ENCODE measurements at places on chromosomes 7 and 10.
A peak's percentile ranks its signal among the peaks of the same experiment; 100 is the strongest.

DNA sequence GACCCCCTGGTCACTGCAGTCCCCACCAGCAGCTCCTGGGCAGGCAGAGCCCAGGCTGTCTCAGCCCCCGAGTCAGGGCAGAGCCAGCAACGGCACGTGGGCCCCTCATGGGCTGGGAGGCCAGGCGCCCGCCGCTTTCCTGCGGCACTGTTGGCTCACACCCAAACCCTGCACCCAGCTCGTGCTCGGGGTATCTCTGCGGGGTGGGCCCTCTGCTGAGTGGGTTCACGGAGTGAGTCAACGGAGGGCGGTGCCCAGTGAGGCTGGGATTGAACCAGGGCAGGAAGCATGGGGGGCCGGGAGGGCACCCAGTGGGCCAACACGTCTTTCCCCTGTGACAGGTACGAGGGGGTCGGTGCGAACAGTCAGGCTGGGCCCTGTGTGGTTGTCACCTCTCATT lies 28.9 kb downstream of the ADAP1 start:
- DNase-seq, result no peak

GRCh38 chr10:35464825-35465456 lies 128.6 kb downstream of the CCNY start:
- no peak for DNase-seq

GRCh38 chr7:68176974-68177373 lies 1180.3 kb downstream of the TYW1 start:
- DNase-seq, result no peak

DNA sequence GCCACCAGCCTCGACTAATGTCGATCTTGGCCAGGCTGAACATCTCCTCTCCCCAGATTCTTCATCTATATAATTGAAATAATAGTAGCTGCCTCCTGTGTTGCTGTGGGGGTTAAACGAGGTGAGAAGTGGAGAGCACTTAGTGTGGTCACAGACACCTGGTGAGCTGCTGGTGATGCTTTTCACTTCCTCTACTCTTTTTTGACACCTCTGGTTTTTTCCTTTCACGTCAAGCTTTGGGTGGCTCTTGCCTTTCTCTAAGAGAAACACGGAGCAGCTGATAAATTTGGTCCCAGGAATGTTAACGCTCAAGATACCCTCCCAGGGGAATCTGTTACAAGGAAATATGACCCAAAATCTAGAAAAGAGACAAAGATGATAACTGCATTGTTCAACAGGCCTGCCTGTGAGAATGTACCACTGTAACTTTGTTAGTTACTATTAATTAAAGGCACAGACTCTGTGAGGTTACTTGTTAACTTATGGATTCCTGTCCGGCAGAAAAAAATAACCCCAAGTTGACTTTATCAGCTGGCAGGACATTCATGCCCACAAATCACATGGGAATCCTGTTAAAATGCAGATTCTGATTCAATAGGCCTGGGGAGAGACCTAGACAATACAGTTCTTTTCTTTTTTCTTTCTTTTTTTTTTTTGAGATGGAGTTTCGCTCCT lies 9.5 kb upstream of the NPFFR1 start:
- no peak for DNase-seq

- DNase-seq, result no peak
These were observed 10.1 kb downstream of the ADD3 start for GRCh38 chr10:110017907-110018306.

- no peak for DNase-seq
These were observed 76.9 kb downstream of the INSIG1 start for GRCh38 chr7:155374276-155375252.

- no peak for DNase-seq
These were observed 7.4 kb upstream of the FAS start for GRCh38 chr10:88983206-88983605.

GRCh38 chr7:33873518-33873917 lies 31.8 kb upstream of the BMPER start:
- DNase-seq, result peak; percentile 24

- DNase-seq, result no peak
These were observed 155.8 kb upstream of the GLI3 start for GRCh38 chr7:42392826-42393225.

GRCh38 chr10:37687581-37687980 lies 169.8 kb downstream of the ZNF248 start:
- DNase-seq, result peak; percentile 78

DNA sequence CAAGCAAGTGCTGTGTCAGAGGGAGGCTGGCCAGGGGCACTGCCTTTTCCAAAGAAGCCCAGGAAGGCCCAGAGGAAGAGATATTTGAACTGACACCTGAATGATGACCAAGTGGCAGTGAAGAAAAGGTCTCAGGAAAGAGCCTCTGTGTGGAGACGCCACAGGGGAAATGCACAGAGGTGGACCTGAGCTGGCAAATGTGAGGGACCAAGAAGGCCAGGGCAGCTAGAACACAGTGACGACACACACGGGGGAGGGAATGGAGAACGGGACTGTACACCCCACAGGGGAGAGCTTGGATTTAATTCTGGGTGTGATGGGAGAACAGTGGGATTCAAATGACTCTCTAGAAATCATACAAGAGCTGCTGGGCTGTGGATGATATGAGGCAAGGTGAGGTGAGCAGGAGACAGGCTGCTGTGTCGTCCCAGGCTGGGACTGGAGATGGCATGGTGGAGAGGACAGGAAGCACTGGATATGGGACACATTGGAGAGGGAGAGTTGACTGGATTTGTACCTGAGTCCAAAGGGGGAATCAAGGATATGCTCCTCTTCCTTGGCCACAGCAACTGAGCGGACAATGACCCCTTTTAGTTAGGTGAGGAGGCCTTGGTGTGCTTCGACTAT lies 84.2 kb upstream of the DDC start:
- no peak for DNase-seq

DNA sequence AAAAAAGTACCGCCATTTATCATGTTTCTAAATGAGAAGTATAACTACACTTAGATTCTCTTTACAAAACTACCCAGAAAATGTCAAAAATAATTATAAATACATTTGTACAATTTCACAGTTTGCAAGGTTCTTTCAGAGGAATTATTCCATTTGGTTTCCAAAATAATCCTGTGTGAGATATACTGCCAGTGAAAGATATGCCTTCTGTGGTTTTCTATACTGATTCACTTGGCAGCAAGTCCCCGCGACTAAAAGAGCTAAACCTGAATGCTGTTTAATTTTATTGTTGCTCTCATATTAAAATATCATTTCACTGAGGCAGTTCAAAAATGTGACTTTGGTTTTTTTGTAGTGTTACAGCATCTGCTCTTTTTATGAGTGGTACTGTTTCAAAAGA lies 364.9 kb upstream of the PLXDC2 start:
- no peak for DNase-seq

- peak; percentile 96 for DNase-seq
These were observed at the start of gene AP1S1 for GRCh38 chr7:101153969-101154692. AP1S1 (plus strand) TSS chr7:101154476; CDS start chr7:101154515, 39 bp downstream.

- DNase-seq, result no peak
These were observed 114.7 kb downstream of the EBF3 start for GRCh38 chr10:129849452-129849750.

DNA sequence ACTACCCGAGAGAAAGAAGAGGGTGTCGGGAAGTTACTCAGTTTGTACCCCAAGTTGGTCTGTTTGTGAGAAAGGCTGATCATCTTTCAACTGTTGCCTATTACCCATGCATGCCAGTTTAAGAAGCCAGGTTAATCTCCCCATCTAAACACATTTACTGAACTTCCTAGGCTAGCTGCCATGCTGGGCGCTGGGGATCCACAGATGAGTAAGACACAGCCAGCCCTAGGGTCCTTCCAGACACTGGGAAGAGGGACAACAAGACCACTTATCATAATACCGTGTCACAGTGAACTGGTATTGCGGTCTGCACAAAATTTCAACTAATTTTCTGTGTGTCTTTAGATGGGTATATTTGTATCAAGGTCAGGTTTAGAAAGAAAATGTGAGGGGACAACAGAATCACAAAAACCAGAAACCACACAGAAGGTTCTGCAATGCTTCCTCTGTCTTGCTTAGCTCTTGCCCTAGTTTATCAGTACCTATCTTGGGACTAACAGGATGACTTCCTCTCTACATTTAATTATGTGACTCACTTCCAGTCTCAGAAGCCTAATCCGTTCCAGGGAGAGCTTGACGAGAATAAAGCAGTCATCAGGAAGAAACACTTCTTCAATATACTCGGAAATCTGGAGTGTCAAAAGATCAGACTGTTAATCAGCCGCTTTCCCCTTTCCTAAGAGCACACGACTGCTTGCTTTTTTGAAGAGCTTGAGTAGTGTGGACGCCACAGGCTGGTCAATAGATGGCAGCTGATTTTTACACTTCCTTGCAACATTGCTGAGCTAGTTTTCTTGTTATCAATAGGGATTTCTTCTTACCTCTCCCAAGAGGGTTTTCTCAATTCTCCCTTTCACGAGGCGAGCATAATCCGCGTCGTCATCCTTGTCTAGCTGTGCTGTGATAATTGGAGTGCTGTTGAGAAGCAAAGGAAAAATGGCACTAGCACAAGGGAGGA lies 45.7 kb downstream of the POLR3A start:
- no peak for DNase-seq

- DNase-seq, result no peak
These were observed 132.2 kb downstream of the BBS9 start for GRCh38 chr7:33261585-33261984.

DNA sequence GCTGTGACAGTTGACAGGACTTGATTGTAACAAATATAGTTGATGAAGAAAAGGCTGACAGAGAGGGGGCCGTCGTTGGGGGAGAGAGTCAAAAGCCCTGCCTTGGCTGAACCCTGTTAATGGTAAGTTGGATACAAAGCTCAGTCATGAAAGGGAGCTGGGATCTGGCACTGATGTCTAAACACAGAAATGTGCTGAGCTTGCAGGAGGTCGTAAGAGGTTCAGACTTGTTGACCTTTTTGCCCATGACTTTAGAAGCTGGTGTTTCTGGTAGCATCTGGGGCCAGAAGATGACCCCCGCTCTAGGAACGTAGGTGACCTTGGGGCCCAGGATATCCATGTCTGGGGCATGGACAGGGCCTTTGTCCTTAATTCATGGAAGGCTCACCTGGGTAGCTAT lies 294.7 kb downstream of the TCF7L2 start:
- no peak for DNase-seq

DNA sequence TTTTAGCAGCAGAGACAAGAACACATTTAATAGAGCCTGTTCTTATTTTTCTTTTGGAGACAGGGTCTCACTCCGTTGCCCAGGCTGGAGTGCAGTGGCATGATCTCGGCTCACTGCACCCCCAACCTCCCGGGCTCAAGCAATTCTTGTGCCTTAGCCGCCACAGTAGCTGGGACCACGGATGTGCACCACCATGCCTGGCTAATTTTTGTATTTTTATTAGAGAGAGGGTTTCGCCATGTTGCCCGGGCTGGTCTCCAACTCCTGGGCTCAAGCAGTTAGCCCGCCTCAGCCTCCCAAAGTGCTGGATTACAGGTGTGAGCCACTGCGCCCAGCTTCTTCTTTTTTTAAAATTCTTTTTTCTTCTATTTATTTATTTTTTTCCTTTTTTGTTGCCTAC lies 23.3 kb downstream of the GALNT17 start:
- no peak for DNase-seq

DNA sequence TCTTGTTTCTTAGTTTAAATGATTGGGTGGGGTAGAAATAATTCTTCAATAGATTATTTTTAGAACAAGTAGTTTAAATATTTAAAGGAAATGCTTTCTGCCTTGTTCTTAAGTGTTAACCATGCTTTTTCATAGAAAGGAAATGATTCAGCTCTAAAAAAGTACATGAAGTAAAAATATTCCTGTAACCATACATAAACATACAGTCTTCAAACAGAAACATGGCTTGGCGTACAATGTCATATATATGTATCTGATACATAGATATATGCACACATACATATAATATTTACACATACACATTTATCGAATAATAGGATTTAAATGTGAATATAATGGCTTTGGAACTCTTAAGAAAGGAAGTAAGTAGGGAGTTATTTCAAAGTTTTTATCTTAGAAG lies 84.4 kb downstream of the RUNDC3B start:
- DNase-seq, result no peak

GRCh38 chr10:5987747-5988146 lies 10.4 kb upstream of the IL15RA start:
- DNase-seq, result peak; percentile 91

DNA sequence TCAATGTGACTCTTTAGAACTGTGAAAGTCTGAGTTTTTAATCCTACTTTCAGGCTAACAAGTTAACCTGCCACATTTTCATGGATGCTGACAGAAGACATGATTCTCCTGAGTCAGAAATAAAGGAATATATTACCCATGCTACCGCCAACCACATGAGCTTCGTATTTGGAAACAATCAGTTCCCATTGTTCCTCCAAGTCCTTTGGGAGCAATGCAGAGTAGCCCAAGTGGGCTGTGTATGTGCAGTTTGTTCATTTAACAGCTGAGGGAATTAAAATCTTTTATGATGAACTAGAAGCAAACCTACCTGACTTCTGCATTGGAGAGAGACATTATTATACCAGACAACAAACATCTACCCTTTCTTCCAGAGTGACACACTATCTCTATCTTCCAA lies 169.3 kb upstream of the BET1 start:
- no peak for DNase-seq

DNA sequence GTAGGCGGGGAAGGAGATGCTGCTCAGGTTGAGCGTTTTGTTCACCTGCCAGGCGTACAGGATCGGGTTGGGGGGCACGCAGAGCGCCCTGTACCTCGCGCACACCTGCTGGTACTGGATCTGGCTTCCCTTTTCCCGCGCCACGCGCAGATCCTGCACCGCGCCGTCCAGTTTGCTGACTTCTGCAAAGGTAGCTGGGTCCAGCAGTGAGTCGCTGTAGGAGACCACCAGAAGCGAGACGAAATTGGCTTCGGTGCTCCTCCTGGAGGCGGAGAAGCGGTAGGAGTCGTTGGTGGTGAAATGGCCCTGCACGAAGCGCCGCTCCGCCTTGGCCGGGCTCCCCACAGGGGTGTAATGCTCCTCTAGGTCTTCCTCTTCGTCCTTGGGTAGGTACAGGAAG lies 90.7 kb upstream of the RAB18 start:
- DNase-seq, result no peak

Measured in esophagus muscularis mucosa (tissue), 4 donors.